Hematopoietic multipotent progenitor cell treated with erythropoietin and hydrocortisone succinate and interleukin-3 and kit ligand, for 15 days (in vitro differentiated cells): ENCODE measurements at places on chromosomes 5 and 9.

- DNase-seq, result no peak
Observed at GRCh38 chr9:38107811-38108304, 38.8 kb upstream of the SHB start.

DNA sequence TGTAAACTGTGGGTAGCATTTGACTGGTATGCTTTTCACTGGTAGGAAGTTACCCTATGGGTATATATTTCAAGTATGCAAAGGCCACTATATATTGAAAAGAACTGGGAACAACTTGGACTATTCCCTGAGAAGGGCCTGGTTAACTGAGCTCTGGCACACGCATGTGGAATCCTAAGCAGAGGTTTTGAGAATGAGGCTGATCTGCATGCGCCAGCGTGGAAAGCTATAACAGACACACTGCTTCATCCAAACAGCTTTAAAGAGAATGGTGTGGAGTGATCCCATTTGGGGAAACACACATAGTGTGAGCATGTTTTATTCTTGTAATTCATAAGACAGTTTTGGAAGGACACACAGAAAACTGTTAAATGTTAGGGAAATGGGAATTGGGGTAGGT lies 8.4 kb downstream of the NSG2 start:
- DNase-seq, result no peak

DNA sequence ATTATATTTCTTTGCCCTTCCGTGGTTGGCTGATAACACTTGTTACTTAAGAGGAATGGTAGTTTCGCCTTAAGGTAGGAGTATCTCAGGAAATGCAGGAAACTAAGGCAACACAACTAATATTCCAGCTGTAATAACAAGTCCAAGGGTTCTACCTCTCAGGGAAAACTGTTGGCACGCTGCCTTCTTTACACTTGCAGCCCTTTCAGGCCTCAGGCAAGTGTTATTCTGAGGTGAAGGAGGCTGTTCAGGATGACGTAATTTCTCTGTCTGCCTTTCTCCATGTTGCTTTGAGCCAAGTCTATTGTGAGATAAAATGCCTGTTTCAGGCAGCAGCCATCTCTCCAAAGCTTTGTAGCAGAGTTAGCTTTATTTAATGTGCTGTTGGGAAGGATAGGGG lies 38.0 kb downstream of the VCAN start:
- no peak for DNase-seq

DNA sequence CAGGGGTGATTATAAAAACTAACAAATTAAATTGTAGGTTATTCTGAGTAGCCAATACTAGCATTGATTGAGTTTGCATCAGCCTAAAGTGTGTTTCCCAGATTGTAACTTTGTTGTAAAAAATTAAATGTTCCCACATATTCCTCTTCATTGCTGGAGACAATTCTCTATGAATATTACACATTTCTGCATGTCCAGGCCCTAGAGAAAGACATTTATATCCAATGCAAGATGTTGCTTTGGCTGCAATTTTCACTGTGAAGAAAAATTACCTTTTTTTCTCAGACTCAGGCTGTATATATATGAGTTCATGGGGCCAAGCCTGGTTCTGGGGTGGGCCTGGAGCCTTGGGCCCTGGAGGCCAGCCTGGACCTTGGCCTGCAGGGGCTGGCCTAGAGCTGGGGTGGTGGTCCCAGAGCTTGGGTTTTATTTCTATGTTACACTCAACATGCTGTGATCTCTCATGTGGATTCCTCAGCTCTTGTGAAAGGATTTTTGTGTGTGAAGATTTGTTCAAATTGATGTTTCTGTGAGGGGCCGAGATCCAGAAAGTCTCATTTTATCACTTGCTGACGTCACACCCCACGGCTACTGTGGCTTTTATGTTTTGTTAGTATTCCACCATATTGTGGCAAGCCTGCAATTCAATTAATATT lies 232.5 kb downstream of the SPATA31A1 start:
- no peak for DNase-seq

GRCh38 chr9:91207729-91208418 lies 153.8 kb downstream of the AUH start:
- DNase-seq, result no peak

GRCh38 chr9:137077758-137078693 lies 709 bp downstream of the UAP1L1 start:
- no peak for DNase-seq

- DNase-seq, result no peak
Observed at GRCh38 chr9:115397591-115398312, 279.8 kb upstream of the TNC start.

DNA sequence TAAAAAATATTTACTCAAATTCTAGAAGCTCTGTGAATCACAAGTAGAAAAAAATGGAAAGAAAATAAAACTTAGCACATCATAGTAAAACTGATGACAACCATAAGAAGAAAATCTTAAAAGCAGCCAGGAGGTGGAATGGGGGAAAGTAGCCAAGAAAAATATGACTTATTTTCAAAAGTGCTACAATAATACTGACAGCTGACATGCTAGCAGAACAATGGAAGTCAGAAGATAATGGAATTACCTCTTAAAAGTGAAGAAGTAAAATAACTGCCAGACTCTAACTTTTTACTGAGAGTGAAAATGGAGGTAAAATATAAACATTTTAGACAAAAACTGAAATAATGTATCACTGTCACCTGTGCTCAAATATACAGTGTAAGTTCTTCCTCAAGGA lies 532.2 kb upstream of the SGCD start:
- no peak for DNase-seq

DNA sequence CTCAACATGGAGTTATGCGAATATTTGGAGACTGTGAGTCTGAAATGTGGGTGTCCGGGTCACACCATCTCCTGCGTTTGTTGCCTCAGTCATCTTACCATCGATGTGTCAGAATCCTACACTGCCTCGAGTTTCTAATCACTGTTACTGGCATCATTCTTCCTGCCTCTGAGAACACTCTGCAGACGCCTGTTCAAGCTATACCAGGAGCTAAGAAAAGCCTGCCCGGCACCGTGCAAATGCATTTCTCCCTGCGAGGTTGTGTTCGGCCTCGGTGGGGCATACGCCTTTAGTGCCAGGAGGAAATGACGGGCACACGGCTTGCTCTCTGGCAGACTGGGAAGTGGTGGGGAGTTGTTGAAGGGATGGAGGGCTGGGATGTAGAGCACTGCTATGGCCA lies 31.2 kb upstream of the SLC25A51 start:
- DNase-seq, result no peak

GRCh38 chr5:36173426-36173825 lies 21.5 kb downstream of the SKP2 start:
- DNase-seq, result no peak

DNA sequence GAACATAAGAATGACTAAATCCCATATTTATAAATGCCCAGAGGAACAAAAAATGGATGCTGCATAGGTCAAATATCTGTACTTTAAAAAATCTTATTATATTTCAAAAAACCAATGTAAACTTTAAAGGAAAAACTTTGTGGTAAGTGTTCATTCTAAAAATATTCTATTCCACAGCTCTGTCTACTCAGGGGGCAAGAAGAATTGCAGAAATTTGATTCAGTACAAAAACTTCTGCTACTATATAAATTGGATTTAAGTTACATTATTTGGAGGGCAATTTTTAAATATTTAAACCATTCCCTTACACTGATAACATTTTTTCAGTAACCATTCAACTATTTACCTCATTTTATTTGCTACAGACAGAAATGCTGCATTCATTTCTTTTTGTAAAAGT lies 32.1 kb downstream of the NFIB start:
- DNase-seq, result no peak

DNA sequence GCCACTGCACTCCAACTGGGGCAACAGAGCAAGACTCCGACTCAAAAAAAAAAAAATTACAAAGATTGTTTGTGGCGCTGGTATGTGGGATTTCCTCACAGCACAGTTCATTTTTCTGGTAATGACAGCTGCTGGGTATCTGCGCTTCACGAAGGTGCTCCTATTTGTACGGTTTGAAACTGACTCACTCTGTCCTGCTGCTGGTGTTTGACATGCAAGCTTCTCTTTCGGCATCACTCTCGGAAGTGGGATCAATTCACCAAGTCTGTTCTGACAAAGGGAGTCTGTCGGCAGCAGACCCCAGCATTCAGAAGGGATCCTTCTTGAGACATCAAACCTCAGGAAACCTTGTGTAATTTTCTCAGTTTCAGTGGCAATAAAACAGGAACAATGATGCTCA lies 26.3 kb downstream of the MAML1 start:
- no peak for DNase-seq

- no peak for DNase-seq
Observed at GRCh38 chr5:107310181-107310580, 360.6 kb downstream of the EFNA5 start.

DNA sequence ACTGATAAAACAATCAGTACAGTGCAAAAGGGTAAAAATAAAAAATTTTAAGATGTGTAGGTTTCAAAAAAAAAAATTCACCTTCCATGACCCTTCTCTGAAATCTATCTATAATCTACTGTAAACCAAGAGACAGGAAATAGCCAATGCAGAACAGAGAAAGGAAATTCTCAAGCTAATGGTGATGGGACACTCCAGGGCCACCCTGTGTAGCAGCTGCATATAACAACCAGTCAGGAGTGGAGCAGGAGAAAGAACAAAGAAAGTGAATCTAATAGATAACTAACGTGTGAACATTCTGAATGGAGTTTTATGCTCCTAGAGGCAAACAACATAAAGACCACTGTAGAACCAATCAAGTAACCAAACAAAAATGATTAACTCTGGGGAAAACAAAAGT lies 16.6 kb downstream of the SPTLC1 start:
- no peak for DNase-seq

DNA sequence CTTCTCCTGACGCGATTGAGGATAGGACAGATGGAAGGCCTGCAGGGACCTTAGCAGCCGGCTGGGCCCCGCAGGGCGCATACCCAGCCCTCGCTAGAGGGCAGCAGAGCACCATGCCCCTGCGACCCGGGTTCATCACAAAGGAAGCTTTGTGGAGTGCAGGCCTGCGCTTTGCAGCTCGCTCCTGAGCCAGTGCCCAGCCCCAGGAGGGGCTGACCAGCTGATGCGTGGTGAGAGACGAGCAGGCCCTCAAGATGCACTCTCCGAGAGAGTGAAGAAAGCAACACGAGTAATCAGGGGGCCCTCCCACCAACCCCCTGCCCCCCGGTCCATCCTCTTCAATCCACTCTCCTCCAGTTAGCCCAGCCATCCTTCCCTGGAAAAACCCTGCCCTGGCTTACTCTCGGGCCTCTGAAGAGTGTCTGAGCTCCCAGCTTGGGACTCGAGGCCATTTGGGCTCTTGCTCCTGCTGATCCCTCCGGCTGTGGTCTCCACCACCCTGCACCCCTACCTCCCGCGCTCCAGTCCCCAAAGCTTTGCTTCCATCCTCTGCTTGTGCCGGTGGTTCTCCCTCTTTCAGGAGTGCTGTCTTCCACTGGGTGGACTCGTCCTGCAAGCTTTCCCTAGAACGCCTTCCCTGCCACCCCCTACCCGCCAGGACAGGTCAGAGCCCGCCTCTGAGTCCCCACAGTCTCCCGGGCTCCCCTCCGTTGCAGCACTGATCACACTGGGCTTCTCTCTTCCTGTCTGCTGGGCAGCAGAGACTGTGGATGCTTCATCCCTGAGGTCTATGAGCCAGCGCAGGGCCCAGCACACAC lies 9.1 kb upstream of the KIF12 start:
- peak; percentile 24 for DNase-seq

DNA sequence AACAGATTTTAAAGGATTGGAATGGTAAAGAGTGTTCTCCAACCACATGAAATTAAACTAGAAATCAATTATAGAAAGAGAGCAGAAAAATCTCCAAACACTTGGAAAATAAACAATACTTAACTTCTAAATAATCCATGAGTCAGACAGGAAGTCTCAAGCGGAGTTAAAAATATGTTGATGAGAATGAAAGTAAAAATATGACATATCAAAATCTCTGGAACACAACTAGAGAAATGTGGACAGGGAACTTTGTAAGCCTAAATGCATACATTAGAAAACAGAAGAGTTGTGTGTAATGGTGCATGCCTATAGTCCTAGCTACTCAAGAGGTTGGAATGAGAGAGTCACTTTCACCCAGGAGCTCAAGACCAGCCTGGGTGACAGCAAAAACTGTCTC lies 47.9 kb upstream of the ZNF618 start:
- no peak for DNase-seq

GRCh38 chr5:127406326-127407121 lies 110.9 kb upstream of the PRRC1 start:
- DNase-seq, result no peak

- DNase-seq, result no peak
Observed at GRCh38 chr9:127122176-127123063, at the start of gene ANGPTL2. TSS of gene ANGPTL2 (minus strand) at chr9:127122635. CDS start at chr9:127108731, 13,904 bp downstream.

DNA sequence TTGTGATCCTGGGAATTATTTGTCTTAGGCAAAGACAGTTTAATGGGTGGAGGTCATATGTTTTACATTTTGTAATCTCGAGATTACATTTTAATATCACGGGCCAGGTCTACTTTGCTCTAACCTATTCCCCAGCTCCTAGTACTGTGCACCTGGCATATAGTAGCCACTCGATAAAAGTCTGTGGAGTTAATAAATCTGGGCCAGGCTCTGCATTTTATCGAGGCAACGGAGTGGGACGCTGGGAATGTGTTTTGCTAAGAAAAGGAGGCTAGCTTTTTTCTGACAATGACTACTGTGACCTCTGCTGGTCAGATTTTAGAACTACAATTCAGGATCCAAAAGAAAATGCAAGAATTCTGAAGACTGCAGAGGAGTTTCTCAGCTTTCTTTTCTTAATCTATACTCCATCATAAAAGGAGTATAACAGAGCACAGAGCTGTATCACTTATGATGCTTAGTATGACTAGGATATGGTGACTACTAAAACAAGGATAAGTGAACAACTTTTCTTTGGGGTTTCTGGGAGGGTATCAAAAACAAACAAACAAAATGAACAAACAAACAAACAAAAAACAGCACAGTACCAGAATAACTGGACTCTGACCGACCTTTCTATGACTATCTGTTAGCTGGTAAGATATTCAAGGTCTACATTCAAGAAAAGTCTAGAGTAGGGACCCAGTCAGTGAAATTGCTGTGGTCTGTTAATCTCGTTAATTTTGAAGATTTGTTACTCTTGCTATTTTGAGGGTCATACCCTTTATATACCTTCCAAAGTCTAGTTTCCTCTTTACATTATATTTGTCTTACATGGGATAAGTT lies 46.1 kb upstream of the CER1 start:
- DNase-seq, result peak; percentile 23

DNA sequence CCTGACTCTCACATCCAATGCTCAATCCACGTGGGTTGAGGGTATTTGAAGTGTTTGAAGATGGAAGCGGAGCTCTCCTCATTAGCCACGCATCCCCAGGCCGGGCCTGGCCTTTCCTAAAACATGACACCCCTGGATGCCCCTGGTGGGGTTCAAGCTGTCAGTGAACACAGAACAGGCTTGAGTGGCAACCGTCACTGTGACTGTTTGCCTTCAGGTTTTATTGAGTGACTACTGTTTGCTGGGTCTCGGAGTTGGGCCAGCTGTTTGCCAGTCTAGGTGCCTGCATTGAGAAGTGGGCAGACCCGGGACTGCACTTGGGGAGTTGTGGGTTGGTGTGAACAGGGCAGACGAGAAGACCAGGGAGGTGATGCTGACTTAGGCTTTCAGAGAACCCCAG lies 7.8 kb upstream of the OLFM1 start:
- no peak for DNase-seq

- DNase-seq, result no peak
Observed at GRCh38 chr5:98656125-98656795, 117.2 kb upstream of the RGMB start.
